ENCODE measurements at places on chromosomes 7 and 10.
A peak's percentile ranks its signal among the peaks of the same experiment; 100 is the strongest.

DNA sequence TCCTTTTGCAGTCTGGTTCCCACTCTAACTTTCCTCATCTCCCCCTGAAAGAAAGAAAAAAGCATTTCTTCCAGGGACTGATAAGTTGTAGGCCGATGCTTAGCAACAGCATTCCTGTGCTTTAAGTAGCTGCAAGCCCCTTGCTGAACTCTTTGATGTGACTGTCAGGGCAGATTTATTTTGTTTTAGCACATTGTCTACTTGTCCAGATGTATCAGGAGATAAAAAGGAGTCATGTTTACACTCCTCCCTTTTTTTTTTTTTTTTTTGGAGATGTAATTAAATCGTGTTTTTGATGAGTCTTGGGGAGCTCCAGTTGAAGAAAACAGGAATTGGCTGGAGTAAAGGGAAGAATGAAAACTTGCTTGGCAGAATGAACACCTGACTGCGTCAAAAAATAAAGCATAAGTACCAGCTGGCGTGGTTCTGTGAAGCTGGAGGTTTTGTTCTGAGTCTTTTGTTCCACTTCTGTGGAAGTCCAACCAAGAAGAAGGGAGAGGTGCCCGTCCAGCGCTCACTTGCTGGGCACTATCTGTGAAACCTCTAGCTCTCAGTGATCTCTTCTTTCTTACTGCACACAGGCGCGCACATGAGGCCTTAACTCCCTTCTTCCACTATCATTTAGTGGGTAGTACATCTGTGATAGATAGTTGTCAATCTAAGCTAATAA lies 871.7 kb downstream of the LRMDA start:
- no peak for DNase-seq

- no peak for DNase-seq
Measured at GRCh38 chr10:125707541-125708468, 11.7 kb upstream of the EDRF1 start.

- no peak for DNase-seq
Measured at GRCh38 chr10:12195281-12195602, 449 bp downstream of the NUDT5 start.

DNA sequence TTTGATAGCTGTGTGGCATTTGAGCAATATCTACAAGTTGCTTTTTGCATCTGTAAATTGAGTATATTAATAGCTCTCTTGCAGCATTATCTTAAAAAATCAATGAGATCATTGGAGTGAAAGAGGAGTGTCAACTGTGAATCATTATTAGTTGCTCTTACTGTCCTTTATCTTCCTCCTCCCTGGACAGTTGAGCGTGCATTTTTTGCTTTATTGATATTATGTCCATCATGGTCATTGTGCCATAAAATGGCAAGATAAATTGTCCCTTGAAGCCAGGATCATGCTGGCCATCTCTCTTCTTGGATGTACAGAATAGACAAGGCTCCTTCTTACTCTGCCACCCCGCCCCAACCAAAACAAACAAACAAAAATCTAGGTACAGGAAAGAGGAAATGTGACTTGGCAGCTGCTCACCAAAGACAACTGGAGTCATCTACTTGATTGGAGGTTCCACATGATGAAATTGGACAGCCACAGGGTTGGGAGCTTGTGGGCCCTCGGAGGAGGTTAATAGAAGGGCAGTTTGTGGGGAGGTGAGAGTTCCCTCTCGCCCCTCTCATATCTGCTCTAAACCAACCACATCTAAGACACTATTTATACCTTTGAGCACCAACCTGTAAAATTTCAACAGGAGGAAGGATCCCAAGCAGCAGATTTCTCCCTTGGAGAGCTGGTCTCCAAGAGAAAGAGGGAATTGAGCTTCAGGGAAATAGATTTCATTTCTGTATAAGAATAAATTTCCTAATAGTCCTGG lies 252.7 kb downstream of the SKIDA1 start:
- no peak for DNase-seq

DNA sequence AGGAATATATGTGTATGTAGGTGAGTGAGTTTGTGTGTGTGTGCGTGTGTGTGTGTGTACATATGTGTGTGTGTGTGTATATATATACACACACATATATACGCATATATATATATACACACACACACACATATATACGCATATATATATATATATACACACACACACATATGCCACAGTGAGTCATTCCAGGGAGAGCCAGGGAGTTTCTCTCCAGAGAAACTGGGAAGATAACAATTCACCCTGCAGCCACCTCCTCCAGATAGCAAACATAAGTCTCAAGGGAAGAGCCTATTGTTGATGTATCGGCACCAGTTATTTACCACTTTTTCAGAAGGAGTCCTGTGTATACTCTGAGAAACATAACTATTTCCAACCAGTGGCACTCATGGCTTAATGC lies 102.3 kb upstream of the STK17A start:
- no peak for DNase-seq

DNA sequence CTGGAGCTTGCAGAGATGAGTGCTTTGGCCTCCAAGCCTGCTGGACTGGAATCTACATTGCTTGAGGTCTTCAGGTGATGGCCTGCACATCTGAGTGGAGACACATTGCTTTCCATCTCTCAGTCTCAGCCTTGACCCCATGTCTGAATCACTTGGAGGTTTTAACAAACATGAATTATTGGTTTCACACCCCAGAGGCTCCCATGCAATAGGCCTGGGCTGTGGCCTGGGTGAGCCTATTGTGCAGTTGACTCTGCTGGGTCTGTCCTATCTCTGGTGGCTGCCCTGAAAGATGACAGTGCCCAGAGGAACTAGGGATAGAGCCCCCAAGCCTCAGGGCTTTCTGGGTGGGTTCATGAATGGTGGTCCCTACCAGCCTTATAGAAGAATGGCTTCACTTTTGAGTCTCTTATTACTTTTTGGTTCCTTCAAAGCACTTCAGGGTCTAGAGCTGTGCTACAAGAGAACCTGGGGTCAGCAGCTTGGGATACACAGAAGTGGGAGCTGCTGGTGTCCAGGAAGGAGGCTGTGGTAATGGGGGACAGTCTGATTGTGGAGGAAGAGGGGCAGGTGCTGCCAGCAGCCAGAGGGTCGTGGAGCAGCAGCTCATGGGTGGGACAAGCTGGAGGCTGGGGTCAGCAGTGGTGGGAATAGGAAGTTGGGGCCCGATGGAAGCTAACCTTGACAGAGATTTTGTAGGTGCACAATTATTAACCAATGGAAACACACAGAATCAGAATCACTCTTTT lies 5.5 kb downstream of the RAMP3 start:
- DNase-seq = no peak

- no peak for DNase-seq
Measured at GRCh38 chr10:86003201-86003621, 363.4 kb downstream of the GRID1 start.

DNA sequence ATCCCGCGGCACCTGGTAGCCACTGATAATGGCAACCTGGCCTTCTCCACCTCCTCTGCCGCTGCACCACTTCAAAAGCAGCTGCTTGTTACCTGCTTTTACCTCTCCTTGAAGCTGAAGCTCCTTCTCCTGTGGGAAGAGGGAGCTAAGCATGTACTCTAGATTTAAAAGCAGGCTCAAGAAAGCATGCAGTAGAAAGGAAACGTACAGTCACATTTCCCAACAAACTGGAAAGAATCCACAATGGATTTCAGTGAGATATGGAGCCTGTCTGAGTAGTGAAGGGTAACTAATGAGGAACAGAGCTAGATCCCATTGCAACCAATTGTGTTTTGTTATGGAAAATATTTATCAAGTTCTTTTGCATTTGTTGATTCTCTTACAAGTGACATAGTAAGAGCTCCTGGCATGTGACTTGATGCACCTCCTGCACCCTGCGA lies 457.4 kb upstream of the GALNT17 start:
- DNase-seq = no peak

- no peak for DNase-seq
Measured at GRCh38 chr10:121414366-121415062, 183.7 kb downstream of the FGFR2 start.

- peak; percentile 78 for DNase-seq
Measured at GRCh38 chr7:148983200-148984146, 44.8 kb downstream of the PDIA4 start.

DNA sequence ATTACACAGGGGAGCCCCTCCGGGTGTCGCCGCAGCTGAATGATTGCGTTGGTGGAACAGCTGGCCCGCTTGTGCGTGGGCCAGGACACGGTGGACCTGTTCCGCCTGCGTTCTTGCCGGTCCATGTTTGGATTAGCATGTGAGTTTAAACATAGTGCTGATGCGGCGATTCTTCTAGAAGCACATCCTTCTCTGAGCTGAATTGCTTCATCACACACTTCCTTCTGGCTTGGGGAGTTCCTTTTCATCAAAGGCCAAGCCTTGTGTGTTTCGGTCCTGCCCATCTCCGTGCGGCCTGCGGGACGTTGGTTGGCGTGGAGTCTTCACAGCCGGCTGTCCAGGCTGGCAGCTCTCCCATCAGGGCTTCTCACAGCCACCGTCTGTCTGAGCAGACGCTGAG lies 45.5 kb upstream of the SLC29A4 start:
- DNase-seq = no peak

- DNase-seq = no peak
Measured at GRCh38 chr10:33248638-33249037, 85.8 kb downstream of the NRP1 start.

GRCh38 chr7:55085511-55086412 lies 66.9 kb downstream of the EGFR start:
- no peak for DNase-seq

GRCh38 chr10:128971374-128972035 lies 495.5 kb upstream of the MGMT start:
- no peak for DNase-seq

GRCh38 chr10:114930320-114930719 lies 7.7 kb upstream of the TRUB1 start:
- DNase-seq = no peak
